ENCODE measurements at places on chromosomes 7 and 10. TPM values are rescaled to one million over a fixed set of nuclear protein-coding genes. Genes with fewer than 3 reads are reported as not detected.

MINPP1 gene
- 23.2 TPM for total RNA-seq

DNA sequence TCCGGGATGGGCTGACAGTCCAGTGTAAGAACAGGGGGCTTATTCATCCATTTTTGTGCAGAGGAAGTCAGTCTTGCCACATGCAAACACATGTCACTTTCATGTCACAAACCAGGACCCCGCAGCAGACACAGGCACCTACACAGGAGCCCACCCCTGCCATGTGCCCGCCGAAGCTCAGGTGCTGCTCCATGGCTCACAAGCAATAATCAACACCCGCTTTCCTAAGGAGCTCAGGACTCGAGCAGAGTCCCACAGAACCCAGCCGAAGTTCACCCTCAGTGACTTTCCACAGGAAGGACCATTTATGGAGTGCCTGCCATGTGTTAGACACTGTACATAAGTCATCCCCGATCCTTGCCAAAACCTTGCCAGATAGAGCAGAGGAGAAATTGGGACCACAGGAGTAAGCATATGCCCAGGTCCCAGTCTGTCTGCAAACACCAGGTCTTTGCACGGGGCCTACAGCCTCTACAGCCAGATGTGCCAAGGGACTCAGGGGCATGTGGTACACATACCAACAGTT, 99.4 kb downstream of the EBF3 start:
- peaks cover 2% of the 10 kb centered on the region for H3K27me3 ChIP-seq
- H3K36me3 ChIP-seq, result no peaks in the 10 kb centered on the region
- H3K4me1 ChIP-seq, result peaks cover 4% of the 10 kb centered on the region
- DNase-seq, result no peak

- peaks cover 22% of the 10 kb centered on the region for H3K4me1 ChIP-seq
- H3K27me3 ChIP-seq, result peaks cover 3% of the 10 kb centered on the region
These were observed 150.2 kb downstream of the DGKB start for GRCh38 chr7:14752301-14752700.

DNA sequence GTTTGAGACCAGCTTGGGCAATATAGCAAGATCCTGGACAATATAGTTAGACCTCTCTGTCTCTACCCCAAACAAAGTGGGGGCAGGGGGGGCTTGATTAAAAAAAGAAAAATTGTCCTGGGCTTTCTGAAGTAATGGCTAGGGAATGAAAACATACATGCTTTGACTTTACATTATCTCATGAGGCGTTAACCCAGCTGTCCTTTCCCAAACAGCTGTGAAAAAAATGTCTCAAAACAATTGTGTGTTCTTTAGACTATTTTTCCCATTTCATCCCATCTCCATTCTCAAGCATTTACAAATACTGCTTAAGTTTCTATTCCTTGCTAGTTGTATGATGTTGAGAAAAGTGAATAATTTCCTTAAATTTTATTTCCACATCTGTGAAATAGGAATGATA, 27.0 kb upstream of the CDK13 start:
- no peak for DNase-seq
- H3K27ac ChIP-seq, result no peak overlapping the region
- H3K27me3 ChIP-seq, result peaks cover 9% of the 10 kb centered on the region
- H3K4me1 ChIP-seq, result peaks cover 9% of the 10 kb centered on the region

MET gene
- total RNA-seq, result 22.8 TPM

GRCh38 chr10:67925449-67926005, 41.1 kb downstream of the SIRT1 start:
- H3K4me3 ChIP-seq, result no peak overlapping the region
- H3K27me3 ChIP-seq, result no peaks in the 10 kb centered on the region
- peaks cover 23% of the 10 kb centered on the region for H3K36me3 ChIP-seq
- no peak for DNase-seq
- no peak overlapping the region for H3K27ac ChIP-seq

SAMD9L gene
- 2.1 TPM for total RNA-seq

- no peaks in the 10 kb centered on the region for H3K4me1 ChIP-seq
- H3K27me3 ChIP-seq, result no peaks in the 10 kb centered on the region
- no peak for DNase-seq
- no peak overlapping the region for H3K4me3 ChIP-seq
- H3K27ac ChIP-seq, result no peak overlapping the region
- H3K36me3 ChIP-seq, result peaks cover 12% of the 10 kb centered on the region
These were observed 17.3 kb downstream of the DAGLB start for GRCh38 chr7:6430271-6430940.

GRCh38 chr7:153886506-153887441, 165.4 kb upstream of the DPP6 start:
- no peak overlapping the region for H3K4me3 ChIP-seq
- peaks cover 4% of the 10 kb centered on the region for H3K36me3 ChIP-seq
- H3K27ac ChIP-seq, result no peak overlapping the region
- H3K4me1 ChIP-seq, result no peaks in the 10 kb centered on the region

DNA sequence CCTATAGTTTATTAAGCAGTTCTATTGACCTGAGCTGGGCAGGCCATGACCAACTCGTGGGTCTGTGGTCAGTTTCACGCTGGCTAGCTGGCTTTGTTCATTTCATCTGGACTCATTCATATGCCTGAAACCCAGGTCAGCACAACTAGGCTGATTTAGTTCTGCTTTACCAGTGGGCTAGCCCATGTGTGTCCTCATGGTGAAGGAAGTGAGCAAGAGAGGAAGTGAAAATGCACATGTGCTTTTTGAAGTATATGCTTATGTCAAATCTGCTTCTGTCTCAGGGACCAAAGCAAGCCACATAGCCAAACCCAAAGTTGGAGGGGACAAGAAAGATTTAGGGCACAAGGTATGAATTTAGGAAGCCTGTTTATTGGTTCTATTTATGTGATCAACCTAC, 154.5 kb downstream of the RNF133 start:
- peaks cover 2% of the 10 kb centered on the region for H3K4me1 ChIP-seq
- no peak overlapping the region for H3K27ac ChIP-seq
- H3K36me3 ChIP-seq, result no peaks in the 10 kb centered on the region
- H3K27me3 ChIP-seq, result no peaks in the 10 kb centered on the region
- DNase-seq, result no peak

Measured in mesothelial cell of epicardium (in vitro differentiated cells).